ENCODE measurements at places on chromosomes 11 and 22. TPM values are rescaled to one million over a fixed set of nuclear protein-coding genes. Genes with fewer than 3 reads are reported as not detected.

Gene CDC42EP1
- 1.4 TPM for total RNA-seq

GRCh38 chr11:119092880-119093842 is 8.5 kb downstream of the HMBS start:
- peak overlapping the region; percentile 95 for H3K4me3 ChIP-seq
- peaks cover 3% of the 10 kb centered on the region for H3K27me3 ChIP-seq
- H3K27ac ChIP-seq: peak overlapping the region; percentile 94
- peaks cover 29% of the 10 kb centered on the region for H3K4me1 ChIP-seq

Gene APLNR
- not detected for total RNA-seq

Gene SCUBE2
- not detected for total RNA-seq

DNA sequence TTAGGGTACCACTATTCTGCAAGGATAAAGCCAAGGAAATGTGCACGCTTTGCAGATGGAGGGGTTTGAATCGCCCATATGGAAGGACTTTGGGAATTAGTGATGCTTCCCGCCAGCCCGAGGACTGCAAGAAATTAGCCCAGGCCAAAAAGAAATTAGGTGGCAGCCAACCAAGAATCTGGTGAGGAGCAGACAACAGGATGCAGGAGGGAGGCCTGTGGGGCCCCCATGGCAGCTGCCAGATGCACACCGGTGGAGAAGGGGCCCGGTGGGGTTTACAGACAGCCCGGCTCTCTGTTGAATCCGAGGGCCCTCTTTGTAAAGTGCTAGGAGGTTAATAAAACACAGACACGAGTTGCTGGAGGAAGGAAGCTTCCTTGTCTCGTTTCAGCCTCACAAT is 73.5 kb downstream of the TIMP3 start:
- H3K27ac ChIP-seq: no peak overlapping the region
- no peak for DNase-seq
- peaks cover 5% of the 10 kb centered on the region for H3K27me3 ChIP-seq
- H3K36me3 ChIP-seq: no peaks in the 10 kb centered on the region
- no peaks in the 10 kb centered on the region for H3K4me1 ChIP-seq

GRCh38 chr11:119616586-119617339 is 112.2 kb downstream of the NECTIN1 start:
- DNase-seq: no peak
- H3K27ac ChIP-seq: no peak overlapping the region
- no peak overlapping the region for H3K4me3 ChIP-seq
- H3K36me3 ChIP-seq: no peaks in the 10 kb centered on the region
- peaks cover 13% of the 10 kb centered on the region for H3K4me1 ChIP-seq
- H3K27me3 ChIP-seq: no peaks in the 10 kb centered on the region

Gene CELSR1
- total RNA-seq: 0.36 TPM
